Activated naive CD4-positive, alpha-beta T cell treated with anti-CD3 and anti-CD28 coated beads, Interleukin-2, amount 10 ng/mL, durations not matched to agents 7 days and 5 days (primary cell): ENCODE measurements at places on chromosomes 5 and 9.

DNA sequence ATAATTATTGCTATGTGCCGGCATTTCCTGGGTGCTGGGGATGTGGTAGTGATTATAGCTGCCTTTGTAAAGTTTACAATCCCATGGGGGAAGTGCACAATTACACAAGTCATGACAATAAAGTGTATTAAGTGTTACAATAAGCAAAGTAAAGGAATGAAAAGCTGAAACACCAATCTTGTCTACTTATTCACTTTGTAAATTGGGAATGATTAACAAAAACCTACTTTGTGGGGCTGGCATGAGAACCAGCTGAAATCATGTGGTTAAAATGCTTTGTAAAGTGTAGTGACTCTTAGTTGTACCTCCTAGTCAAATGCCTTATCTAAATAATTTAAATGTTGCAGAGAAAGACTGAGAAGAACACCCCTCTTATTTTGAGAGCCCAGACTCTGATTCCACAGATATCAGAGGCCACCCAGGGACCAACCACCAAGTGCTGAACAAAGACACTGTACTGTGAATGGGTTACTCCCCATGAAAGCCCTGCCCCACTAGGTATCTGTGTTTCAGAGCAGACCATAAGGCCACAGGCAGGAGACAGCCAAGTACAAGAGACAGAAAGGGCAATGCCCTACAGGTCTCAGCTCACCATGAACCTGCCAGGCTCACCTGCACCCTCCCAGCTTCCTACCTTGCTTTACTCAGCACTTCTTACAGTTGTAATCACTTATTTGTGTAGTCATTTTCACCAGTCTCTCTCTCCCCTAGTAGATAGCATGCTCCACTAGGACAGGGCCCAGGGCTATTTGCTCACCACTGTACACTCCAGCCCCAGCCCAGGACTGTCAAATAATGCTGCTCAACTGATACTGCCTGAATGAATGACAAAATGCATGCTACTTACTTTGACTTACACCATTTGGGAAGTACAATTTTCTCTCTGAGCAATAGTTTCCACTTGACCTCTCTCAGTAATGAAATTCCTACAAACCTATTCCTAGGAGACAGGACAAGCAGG is 101.6 kb upstream of the APC start:
- no peak for DNase-seq

DNA sequence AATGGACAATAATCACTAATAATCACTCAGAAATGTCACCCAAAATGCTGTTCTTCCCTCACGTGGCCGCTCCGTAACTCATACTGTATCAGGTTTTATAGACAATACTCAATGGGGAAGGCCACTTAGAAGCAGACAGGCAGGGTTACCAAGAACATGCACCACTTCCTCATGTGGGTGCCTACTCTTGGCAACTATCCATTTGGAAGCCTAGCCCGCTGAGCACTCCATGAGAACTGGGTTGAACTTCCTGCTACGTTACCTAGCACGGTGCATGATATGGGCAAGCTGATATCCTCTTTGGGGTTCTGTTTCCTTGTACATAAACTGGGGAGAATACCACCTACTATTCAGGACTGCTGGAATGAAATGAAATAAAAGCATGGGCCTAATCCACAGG is 14.3 kb downstream of the DAP start:
- no peak for DNase-seq

DNA sequence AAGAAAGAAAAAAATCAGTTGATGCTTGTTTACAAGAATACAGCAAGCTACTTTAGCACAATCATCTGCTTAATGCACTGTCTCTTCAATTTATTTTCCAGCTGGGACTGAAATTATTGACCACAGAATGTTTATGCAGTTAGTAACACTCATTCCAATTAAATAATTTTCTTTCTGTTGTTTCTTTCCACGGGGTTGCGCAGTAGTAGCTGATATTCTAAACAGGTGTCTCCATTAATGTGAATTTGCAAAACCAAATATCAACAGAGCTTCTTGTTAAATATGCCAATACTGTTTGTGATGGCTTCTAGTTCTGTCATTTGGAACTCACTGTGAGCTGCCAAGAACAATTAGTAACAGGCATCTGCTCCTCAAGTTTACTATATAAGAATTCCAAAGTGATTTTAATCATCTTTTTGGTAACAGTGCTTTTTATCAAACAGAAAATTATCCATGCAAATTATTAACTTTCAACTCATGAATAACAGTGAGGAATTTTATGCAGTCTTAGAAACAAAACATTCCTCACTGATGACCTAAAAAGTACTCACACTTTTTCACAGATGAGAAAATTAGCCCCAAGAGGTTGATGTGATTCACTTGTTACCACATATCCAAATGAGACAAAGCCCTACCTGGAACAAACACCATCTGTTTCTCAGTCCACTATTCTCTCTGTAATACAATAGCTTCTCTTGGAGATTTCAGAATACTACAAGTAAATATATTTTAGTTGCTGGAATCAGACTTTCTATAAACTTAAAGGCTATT is 567.6 kb upstream of the RGMB start:
- no peak for DNase-seq

DNA sequence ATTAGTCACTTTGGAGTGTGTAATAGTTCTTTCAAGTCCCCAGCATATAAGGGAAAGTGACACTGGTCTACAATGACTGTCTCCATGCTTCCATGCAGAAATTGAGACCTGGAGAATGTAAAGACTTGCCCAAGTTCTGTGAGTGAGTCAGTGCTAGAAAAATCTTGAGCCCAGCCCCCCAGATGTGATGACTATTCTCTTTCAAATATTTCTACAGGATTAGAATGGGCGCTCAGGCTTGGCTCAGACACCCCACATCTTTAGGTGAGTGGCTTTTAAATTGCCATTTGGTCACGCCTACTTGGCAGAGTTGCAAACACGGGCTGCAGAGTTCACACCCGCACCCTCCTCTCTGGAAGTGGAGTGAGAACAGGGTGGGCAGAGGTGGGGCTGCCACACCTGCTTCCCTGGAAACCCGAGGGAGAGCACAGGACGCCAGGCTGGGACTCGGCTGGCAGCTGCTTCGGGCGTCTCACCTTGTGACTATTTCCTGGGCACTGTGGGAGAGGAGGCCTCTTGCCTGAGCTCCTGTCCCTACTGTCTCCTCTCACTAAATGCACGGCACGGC is 37.6 kb downstream of the ROPN1L start:
- no peak for DNase-seq

DNA sequence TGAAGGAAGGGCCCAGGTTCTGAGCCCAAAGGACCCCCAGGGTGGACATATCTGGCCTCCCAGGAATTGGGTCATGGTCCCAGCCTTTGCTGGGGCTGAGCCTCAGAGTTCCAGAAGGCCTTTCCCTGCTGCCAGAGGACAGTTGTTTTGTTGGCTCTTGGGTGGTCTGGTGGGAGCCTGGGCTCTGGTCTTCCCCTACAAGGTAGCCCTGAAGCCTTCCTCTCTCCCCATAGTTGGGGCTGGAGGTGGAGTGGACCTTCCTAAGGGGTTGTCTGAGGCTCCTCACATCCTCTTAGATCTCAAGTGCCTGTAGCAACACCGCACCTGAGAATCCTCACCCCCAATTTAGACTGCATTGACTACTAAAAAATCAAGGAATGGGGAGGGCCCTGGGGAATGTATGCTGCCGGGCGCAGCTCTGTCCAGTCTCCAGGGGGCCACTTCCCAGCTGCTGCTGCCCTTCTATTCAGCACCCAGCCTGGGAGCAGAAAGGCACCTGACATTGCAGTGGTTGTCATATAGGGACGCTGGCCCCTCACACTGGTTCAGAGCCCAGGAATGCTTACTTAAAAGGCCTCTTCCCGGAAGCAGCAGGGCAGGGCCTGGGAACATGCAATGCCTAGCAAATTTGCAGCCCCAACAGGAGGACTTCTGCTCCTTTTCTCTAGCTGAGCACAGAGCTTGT is 66.4 kb downstream of the IL31RA start:
- no peak for DNase-seq

DNA sequence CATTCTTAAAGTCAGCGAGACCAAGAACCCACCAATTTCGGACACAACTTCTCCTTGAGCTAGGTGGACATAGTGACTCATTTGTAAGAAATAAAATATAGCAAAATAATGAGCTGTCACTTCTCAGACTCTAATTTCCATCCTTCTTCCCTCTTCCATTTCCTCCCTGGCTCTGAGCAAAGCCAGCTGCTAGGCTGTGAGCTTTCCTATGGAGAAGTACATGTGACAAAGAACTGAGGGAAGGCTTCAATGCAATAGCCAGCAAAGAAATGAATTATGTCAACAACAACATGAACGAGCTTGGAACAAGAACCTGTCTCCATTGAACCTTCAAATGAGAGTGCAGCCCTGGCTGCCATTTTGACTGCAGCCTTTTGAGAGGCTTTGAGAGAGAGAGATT is 25.9 kb upstream of the SELENOP start:
- DNase-seq, result no peak
